Activated T-helper 1 cell treated with Interleukin-2 at 50 U/mL for 16 hours (primary cell): ENCODE measurements at places on chromosomes 7 and 10.

GRCh38 chr7:101589052-101589451, 40.0 kb downstream of the MYL10 start:
- DNase-seq: no peak

DNA sequence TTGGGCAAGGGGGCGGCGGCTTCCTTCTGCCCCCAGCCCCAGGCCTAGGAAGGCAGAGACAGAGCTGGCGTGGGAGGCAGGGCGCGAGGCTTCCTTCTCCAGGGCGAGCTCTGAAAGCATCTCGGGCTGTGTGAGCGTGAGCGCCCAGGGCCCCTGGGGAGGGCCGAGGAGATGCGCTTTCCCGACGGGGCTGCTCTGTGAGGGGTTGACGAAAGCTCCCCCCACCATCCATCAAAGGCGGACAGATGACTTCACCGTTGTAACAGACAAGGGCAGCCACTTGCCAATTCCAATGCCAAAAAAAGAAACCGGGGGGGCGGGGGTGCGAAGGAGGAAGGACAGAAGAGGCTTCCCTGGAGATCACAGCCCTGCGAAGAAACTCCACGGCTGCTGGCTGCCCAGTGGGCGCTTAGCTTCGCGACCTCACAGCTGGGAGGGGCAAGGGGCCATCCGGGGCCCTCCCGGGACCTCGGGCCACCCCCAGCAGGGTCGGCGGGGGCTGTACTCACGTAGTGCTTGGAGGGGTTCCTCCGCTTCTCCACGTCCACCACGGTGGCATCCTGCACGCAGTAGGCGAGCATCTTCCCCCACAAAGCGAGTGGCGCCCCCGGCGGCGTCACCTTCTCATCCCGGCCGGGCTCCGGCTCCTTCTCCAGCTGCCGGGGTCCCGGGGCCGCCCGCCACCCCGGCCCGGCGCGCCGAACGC, 537 bp downstream of the SH3PXD2A start:
- DNase-seq: no peak

- DNase-seq: no peak
These were observed 11.7 kb upstream of the HOXA2 start for GRCh38 chr7:27113991-27114769.

GRCh38 chr10:97336446-97336845, 1.9 kb upstream of the FRAT2 start:
- no peak for DNase-seq

- DNase-seq: no peak
These were observed 58.7 kb upstream of the KMT2E start for GRCh38 chr7:104955276-104955675.

- no peak for DNase-seq
These were observed 128.6 kb upstream of the KCTD7 start for GRCh38 chr7:66500087-66500486.

GRCh38 chr7:116577320-116577871, 52.6 kb downstream of the CAV1 start:
- DNase-seq: no peak

DNA sequence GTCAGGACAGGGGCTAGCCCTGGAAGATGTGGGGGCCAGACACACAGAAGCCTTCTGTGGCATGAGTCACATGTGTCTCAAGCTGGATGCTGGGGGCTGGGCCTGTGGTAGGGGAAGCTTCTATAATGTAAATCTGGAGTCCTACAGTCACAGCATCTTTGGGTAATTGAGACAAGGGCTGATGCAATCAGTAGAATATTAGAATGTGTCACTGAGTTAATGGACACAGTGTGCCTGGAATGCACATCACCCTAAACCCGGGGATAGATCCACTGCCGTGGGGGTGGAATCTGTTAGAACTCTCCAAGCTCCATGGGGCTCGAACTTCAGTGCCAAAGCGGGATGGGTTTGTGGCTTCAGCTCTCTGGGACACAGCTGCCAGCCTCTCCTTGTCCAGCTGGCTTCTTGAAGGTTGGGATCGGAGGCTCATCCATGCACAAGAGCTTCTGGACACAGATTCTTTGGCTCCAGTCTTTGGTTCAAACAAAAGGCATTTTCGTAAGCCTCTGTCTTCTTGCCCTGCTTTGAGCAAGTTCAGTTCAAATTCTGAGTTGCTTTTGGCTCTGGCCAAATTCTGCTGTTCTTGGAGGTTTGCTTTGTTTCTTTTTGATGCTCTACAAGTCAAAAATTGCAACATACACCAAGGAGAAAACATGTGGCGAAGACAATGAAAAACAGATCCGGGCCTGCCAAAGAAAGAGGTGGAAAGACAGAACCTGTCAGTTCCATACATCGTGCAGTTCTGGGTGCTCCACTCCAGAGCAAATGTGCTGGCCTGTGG, 194.8 kb upstream of the ZNF32 start:
- DNase-seq: no peak

DNA sequence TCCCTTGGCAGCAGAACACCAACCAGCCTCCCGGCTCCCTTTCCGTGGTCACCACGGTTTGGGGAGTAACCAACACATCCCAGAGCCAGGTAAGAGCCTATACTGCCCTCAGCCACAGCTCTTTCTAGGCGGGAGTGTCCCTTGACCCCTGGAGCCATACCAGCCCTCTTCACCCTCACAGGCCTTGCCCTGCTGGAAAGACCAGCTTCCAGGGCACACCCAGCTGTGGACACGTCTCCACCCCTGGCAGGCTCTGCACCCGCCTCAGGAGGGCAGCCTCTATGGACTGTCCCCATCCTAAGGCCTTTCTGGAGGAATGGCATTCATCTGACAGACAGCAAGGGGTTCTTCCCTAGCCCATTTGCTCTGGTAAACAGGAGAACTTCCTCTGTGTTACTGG, 57.5 kb upstream of the PPIF start:
- no peak for DNase-seq

GRCh38 chr10:130737621-130738020, 573.9 kb downstream of the TCERG1L start:
- no peak for DNase-seq

- no peak for DNase-seq
These were observed 118.2 kb upstream of the FAM133B start for GRCh38 chr7:92708111-92709042.

GRCh38 chr10:45373003-45373575, 927 bp upstream of the ALOX5 start:
- DNase-seq: no peak

DNA sequence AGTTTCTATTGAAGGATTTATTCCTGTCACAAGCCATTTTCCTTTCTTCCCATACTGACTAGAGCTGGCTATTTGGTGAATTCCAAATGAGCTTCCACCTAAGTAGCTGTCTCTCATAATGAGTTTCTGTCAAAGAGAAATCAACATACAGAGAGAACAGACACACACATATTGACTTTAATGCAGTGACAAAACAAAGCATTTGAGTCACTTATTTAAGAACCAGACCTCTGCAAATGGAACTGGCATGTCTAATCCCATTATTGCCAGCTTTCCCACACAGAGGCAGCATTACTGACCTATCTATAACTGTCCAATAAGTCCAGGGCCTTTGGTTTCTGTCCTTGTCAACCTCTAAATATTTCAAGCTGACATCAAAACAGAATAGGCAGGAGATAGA, 179.3 kb upstream of the CSTF2T start:
- no peak for DNase-seq
